ENCODE measurements at places on chromosomes 4 and X.

- DNase-seq: no peak
These were observed 49.5 kb upstream of the ATP6AP2 start for GRCh38 chrX:40531056-40531826.

DNA sequence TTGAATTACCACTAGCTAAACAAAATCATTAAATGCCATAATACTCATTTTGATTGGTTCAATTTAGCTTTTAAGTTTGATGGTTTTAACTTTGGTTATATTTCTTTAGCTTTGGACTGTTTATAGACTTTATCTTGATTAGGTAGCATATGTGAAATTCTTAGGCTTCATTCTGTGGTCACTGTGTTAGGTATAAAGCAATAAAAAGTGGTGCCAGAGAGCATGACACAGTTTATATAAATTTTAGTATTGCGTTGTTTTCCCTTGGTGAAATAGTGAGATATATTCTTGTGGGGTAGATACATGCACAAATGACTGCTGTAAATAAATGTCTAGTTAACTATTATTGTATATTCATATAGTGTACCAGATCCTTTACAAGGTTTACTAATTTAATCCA lies 474.2 kb upstream of the GRID2 start:
- no peak for DNase-seq

DNA sequence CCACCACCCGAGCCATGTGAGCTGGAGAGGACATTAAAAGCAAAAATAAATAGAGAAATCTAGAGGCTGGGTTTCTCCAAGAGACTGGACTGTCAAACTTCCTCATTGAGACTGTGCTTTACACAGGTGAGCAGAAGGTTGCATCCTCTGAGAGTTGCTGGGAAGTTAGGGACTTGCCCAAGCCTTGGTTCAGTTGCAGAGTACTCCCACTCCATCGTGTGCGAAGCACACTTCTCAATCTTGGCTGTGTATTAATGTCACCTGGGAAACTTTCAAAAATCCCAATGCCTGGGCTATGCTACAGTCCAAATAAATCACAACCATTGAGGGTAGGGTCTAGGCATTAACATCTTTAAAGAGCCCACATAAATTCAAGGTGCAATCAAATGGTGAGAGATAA lies 89.2 kb downstream of the ZNF330 start:
- no peak for DNase-seq

- no peak for DNase-seq
These were observed 77.2 kb upstream of the GALNT7 start for GRCh38 chr4:173091362-173091761.

DNA sequence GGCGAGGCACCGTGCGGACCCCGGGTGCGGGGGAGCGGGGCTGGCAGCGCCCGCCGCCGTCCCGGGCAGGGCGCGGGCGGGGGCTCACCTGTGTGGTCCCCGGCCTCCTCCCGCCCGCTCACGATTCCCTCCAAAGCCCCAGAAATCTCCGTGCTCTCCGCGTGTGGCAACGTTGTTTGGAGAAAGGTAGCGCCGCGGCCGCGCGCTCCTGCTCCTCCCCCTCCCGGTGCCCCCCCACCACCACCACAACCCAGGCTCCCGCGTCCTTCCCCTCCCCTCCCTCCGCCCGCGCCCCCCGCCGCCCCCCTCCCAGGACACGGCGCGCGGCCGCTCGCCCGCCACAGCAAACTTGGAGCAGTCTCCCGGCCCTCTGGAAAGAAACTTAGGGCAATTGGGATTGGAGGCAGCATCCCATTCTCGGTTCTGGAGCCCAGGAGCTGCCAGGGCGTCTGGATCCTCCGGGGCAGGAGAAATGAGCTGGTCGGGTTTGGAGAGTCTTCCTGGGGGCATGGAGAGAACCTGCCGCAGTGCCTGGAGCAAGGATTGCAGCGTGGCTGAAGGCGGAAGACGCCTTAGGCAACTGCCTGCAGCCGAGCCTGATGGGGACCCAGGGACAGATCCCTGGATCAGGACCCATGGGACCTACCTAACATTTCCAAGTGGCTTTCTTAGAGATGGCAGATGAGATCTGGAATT lies 855 bp downstream of the KLF3 start:
- no peak for DNase-seq

GRCh38 chrX:57417827-57418226 lies 131.3 kb downstream of the FAAH2 start:
- DNase-seq: no peak

Data from activated CD8-positive, alpha-beta memory T cell treated with anti-CD3 and anti-CD28 coated beads, Interleukin-2, amount 50 U/mL, for 48 hours (primary cell).